Osteocyte (in vitro differentiated cells): ENCODE measurements at places on chromosomes 6 and 20. TPM values are rescaled to one million over a fixed set of nuclear protein-coding genes. Genes with fewer than 3 reads are reported as not detected.

Gene CTNNBL1
- total RNA-seq = 43.4 and 52.5 TPM in 2 replicates

Gene RAET1E
- not detected in 2 replicates for total RNA-seq

Gene PPIL6
- total RNA-seq = 1.9 and 2.2 TPM in 2 replicates

Gene CDK19
- total RNA-seq = 29.9 and 32.4 TPM in 2 replicates

Gene RIPPLY2
- not detected in 2 replicates for total RNA-seq

Gene HCRTR2
- total RNA-seq = not detected in 2 replicates

Gene EPB41L1
- total RNA-seq = 31.4 and 36.9 TPM in 2 replicates

Gene NNAT
- 14.7 and 14.9 TPM in 2 replicates for total RNA-seq

Gene TMEM170B
- total RNA-seq = 3.5 and 3.7 TPM in 2 replicates

Gene NKAIN4
- total RNA-seq = 0.62 TPM in 1 of 2 replicates, not detected in the other

Gene COX7A2
- total RNA-seq = 253 and 267 TPM in 2 replicates

Gene PCSK2
- not detected in 2 replicates for total RNA-seq

Gene WFDC10B
- not detected in 2 replicates for total RNA-seq

Gene GPX5
- not detected in 2 replicates for total RNA-seq

Gene MYL9
- total RNA-seq = 197 and 200 TPM in 2 replicates

Gene ERVFRD-1
- total RNA-seq = not detected in 2 replicates

Gene CGAS
- 0.37 and 0.59 TPM in 2 replicates for total RNA-seq

Gene ASIP
- not detected in 2 replicates for total RNA-seq
